ENCODE measurements at places on chromosomes 6 and 20. TPM values are rescaled to one million over a fixed set of nuclear protein-coding genes. Genes with fewer than 3 reads are reported as not detected.

SYNDIG1 gene
- 8.7 TPM for total RNA-seq

RIMS1 gene
- total RNA-seq: 1.8 TPM

BMP2 gene
- total RNA-seq: 9.2 TPM

ATAT1 gene
- total RNA-seq: 15.7 TPM

- H3K27me3 ChIP-seq: no peaks in the 10 kb centered on the region
- no peak for DNase-seq
- no peaks in the 10 kb centered on the region for H3K36me3 ChIP-seq
These were observed 189.6 kb upstream of the MAN1A1 start for GRCh38 chr6:119539066-119539746.

DNA sequence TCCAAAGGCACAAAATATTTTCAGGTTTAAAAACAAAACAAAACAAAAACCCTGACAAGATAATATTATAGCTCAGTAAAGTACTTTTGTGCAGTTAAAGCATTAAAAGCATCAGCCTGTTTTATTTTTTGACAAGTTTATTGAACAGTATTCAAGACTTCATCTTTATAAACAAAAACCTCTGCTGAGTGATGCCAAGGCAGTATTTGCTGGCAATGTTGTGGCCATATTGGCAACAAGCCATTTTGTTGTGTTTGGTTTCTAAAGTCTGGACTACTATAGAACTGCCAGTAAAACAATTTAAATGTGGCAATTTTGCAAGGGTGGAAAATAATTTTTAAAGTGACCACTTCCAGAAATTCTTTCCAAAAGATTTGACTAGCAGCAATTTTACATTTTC is 15.9 kb downstream of the CPNE1 start:
- H3K4me1 ChIP-seq: no peaks in the 10 kb centered on the region
- H3K27me3 ChIP-seq: no peaks in the 10 kb centered on the region
- no peak overlapping the region for H3K27ac ChIP-seq
- peaks cover 10% of the 10 kb centered on the region for H3K36me3 ChIP-seq
- no peak overlapping the region for H3K4me3 ChIP-seq
- DNase-seq: no peak

- DNase-seq: peak; percentile 47
- no peak overlapping the region for H3K4me3 ChIP-seq
- no peak overlapping the region for H3K27ac ChIP-seq
- peaks cover 8% of the 10 kb centered on the region for H3K4me1 ChIP-seq
- peaks cover 6% of the 10 kb centered on the region for H3K36me3 ChIP-seq
These were observed 65.9 kb downstream of the PHF20 start for GRCh38 chr20:35837577-35838195.

DNA sequence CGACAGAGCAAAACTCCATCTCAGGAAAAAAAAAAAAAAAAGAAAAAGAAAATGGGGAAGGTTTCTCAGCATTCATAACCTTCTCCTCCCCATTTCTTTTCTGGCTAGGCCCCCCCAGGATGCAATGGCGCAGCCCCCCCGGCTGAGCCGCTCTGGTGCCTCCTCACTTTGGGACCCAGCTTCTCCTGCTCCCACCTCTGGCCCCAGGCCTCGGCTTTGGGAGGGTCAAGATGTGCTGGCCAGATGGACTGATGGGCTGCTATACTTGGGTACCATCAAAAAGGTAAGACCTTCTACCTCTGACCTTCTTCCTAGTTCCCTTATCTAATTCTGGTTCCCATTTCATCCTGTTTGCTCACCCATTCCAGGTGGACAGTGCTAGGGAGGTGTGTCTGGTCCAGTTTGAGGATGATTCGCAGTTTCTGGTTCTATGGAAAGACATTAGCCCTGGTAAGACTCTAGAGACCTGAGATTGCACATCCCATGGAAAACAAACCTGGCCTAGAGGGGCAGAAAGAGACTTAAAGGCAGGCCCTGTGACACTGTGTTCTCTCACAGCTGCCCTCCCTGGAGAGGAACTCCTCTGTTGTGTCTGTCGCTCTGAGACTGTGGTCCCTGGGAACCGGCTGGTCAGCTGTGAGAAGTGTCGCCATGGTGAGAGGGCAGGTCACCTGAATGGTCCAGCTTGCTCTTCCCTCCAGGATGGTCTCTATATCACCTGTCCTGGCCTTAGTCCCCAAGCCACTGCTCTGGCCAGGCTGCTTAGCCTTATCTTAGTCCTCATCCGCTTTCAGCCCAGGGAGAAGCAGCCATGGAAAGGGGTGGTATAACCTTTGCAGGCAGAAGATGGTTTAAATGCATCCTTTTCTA is 1.6 kb downstream of the PHF1 start:
- H3K4me3 ChIP-seq: no peak overlapping the region
- no peak overlapping the region for H3K27ac ChIP-seq
- H3K36me3 ChIP-seq: peaks cover 8% of the 10 kb centered on the region
- H3K27me3 ChIP-seq: no peaks in the 10 kb centered on the region
- no peak for DNase-seq

GRCh38 chr6:130655586-130655985 is 171.6 kb upstream of the SMLR1 start:
- peak; percentile 57 for DNase-seq
- H3K27ac ChIP-seq: no peak overlapping the region
- H3K4me3 ChIP-seq: no peak overlapping the region

DNA sequence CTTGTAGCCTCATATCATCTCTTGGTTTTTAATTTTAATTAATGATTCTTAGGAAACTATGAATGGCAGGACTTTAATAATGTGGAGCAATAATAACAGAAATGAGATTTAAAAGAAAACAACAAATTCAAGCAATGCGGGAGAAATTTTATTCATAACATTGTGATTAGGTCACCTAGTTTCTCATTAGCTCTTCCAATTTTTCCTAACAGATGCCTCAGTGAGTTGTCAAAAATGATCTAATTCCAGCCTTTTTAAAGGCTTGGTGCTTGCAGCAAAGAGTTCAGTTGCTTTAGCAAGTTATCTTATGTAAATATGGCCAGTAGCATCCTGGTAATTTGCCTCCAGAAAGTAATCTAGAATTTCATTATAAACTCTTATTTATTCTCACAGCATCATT is 20.4 kb downstream of the PDE7B start:
- no peaks in the 10 kb centered on the region for H3K27me3 ChIP-seq
- H3K36me3 ChIP-seq: no peaks in the 10 kb centered on the region
- peak overlapping the region; percentile 78 for H3K27ac ChIP-seq
- peak; percentile 77 for DNase-seq
- no peak overlapping the region for H3K4me3 ChIP-seq

DNA sequence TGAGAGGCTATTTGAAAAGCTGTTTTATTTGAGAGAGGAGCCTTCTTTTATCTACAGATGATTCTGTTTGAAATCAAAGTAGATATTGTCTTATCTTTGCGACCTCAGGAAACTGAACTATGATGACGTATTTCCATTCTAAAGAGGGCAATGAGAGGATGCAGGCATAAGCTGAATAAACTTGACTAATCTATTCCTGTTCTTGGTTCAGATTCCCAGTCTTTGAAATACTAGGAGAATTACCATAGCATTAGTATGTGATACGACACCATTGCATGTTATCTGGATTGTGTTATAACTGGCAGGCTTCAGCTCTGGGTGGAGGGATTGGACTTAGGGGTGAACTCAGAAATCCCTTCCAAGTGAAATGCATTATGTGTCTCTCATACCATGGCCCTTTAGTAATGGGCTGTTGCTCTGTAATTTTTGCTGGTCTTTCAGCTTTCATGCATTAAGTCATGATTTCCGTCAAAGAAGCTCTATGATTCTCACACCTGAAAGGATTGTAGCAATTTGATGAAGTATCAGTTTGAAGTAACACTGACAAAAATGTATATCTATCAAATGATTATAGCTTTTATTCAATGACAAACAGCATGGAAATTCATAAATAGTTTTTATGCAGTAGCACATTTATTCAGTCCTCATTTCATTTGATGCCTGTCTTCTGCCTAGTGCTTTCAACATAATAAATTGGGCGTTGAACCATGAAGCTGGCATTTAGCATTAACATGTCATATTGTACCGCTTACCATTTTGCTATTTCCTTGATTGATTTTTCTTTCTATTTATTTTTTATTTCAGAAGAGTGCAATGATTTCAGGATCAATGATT is 138.4 kb upstream of the SPACA1 start:
- no peak overlapping the region for H3K4me3 ChIP-seq
- no peaks in the 10 kb centered on the region for H3K36me3 ChIP-seq

GRCh38 chr6:35388030-35388429 is 45.7 kb downstream of the PPARD start:
- no peak overlapping the region for H3K4me3 ChIP-seq
- H3K27me3 ChIP-seq: no peaks in the 10 kb centered on the region
- H3K36me3 ChIP-seq: no peaks in the 10 kb centered on the region
- DNase-seq: no peak
- H3K27ac ChIP-seq: no peak overlapping the region

GRCh38 chr6:109695468-109695867 is 4.4 kb downstream of the FIG4 start:
- H3K27me3 ChIP-seq: no peaks in the 10 kb centered on the region
- no peaks in the 10 kb centered on the region for H3K36me3 ChIP-seq
- peaks cover 5% of the 10 kb centered on the region for H3K4me1 ChIP-seq
- DNase-seq: no peak
- no peak overlapping the region for H3K4me3 ChIP-seq
- H3K27ac ChIP-seq: no peak overlapping the region

DNA sequence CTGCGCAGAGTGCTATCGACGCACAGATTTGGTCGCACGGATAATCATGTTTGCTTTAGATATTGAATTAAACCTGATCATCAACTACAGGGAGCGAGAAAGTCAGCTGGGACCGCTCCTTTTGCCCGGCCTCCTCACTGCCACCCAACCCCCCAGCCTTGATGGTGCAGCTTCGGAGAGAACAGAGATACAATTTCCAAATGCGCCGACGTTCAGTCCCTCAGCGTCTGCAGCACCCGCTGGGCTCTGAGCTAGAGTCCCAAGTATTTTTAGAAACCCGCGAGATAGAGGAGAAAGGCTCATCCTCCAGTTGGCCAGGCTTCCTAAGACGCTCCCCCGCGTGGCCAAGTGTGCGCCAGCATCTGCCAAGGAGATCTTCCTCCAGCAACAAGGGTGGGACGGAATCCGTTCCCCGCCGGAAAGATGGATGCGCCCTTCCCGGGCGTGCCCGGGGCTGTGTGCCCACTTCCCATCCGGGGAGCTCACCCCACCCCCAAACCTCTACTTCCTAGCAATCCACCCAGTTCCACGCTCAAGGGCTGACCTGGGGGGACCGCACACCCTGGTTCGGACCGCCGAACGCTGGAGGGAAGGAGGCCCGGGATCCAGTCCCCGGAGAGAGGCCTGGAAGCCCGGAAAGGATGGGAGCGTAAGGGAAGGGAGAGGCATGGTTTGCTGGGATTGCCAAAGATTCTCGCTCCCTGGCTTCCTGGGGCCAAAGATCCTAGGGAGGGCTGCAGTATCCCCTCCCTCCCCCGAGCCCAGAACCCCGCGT is 4.1 kb downstream of the NKX2-2 start:
- H3K27me3 ChIP-seq: peaks cover 78% of the 10 kb centered on the region
- H3K4me3 ChIP-seq: peak overlapping the region; percentile 42
- no peaks in the 10 kb centered on the region for H3K36me3 ChIP-seq
- DNase-seq: peak; percentile 49

DNA sequence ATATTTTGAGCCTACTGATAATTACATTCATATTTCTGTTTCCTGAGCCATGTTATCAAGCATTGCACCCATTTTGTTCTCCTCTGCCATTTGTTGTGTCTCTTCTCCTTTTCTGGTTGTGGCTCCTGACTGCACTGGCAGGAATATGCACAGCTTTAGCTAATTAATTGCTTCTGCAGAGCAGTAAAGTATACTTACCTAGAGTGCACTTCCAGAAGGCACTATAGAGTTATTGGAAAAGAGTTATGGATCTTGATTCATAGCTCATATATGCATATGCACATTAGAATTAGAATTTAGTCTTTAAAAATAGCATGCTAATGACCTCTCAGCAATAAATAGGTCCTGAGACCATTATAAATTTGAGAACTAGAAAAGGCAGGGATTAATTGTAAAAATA is 262.6 kb downstream of the NKAIN2 start:
- no peak overlapping the region for H3K4me3 ChIP-seq
- no peaks in the 10 kb centered on the region for H3K36me3 ChIP-seq
- no peak overlapping the region for H3K27ac ChIP-seq
- H3K27me3 ChIP-seq: no peaks in the 10 kb centered on the region
- H3K4me1 ChIP-seq: no peaks in the 10 kb centered on the region

DNA sequence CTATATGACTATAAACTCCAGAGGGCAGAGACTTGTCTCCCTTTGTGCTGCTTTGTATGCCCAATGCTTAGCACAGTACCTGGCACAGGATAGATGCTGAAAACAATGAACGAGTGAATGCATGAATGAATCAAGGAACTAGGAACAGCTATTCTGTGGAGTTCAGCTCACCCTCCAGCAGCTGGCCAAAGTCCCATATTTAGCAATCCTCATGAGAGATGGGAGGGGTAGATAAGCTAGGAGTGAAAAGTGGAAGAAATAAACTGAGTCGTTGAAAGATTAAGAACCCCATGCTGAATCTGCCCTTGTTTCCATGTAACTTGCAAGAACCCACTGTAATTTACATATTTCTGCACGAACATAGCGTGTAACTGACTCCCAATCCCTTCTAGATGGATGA is 106.5 kb downstream of the MAFB start:
- no peak for DNase-seq
- no peak overlapping the region for H3K27ac ChIP-seq
- H3K36me3 ChIP-seq: no peaks in the 10 kb centered on the region
- H3K27me3 ChIP-seq: peaks cover 5% of the 10 kb centered on the region
- no peaks in the 10 kb centered on the region for H3K4me1 ChIP-seq

- DNase-seq: no peak
- H3K27ac ChIP-seq: no peak overlapping the region
- H3K36me3 ChIP-seq: no peaks in the 10 kb centered on the region
- no peaks in the 10 kb centered on the region for H3K27me3 ChIP-seq
- H3K4me1 ChIP-seq: peaks cover 4% of the 10 kb centered on the region
- no peak overlapping the region for H3K4me3 ChIP-seq
These were observed 104.7 kb downstream of the LRRC1 start for GRCh38 chr6:53899512-53899911.

DNA sequence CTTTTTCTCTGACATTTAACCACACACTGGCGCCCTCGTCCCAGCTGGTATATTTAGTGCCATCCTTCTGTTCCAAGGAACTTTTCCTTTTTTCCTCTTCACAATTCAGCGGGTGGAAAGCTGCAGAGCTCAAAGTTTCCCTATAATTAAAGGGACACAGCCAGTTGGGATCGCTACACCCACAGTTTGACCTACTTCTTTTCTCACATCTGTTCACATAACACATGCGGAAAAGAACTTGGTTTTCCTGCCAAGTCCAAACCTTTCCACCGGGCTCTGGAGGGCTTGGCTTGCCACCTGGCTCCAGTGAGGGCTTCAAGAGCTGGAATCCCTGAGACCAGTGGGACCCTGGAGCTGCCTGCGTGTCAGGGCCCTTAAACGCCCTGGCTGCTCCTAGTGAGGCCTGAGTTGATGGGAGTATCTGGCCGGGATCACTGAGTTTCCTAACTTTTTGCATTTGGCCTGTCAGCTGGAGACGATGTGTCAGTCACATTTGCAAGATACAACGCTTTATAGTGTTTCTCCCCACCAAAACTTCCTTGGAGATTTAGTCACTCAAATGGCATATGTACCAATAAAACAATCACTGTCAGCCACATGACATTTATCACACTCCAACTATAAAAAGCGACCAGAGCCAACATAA is 176.0 kb downstream of the SASH1 start:
- peaks cover 8% of the 10 kb centered on the region for H3K36me3 ChIP-seq
- no peaks in the 10 kb centered on the region for H3K27me3 ChIP-seq
- no peak overlapping the region for H3K4me3 ChIP-seq
- no peak for DNase-seq
- H3K27ac ChIP-seq: no peak overlapping the region
- H3K4me1 ChIP-seq: peaks cover 29% of the 10 kb centered on the region

- H3K27ac ChIP-seq: no peak overlapping the region
- DNase-seq: no peak
- no peaks in the 10 kb centered on the region for H3K36me3 ChIP-seq
- peaks cover 2% of the 10 kb centered on the region for H3K27me3 ChIP-seq
- peaks cover 10% of the 10 kb centered on the region for H3K4me1 ChIP-seq
These were observed 159.1 kb downstream of the ZDHHC14 start for GRCh38 chr6:157539900-157540752.
